WTC11 (cell line): ENCODE measurements at places on chromosomes 1 and 21.

GRCh38 chr1:11772458-11772857 lies 10.5 kb downstream of the C1orf167 start:
- DNase-seq: no peak

DNA sequence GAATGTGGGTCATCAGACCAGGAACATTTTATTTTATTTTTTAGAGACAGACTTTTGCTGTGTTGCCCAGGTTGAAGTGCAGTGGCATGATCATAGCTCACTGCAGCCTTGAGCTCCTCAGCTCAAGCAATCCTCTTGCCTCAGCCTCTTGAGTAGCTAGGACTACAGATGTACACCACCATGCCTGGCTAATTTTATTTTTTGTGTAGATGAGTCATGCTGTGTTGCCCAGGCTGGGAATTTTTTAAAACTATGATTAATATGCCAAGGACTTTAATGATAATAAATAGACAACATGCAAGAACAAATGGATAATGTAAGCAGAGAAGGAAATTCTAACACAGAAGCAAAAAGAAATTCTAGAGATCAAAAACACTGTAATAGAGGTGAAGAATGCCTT lies 142.4 kb downstream of the AK5 start:
- DNase-seq: no peak

GRCh38 chr1:177366091-177366490 lies 195.3 kb downstream of the BRINP2 start:
- DNase-seq: no peak

DNA sequence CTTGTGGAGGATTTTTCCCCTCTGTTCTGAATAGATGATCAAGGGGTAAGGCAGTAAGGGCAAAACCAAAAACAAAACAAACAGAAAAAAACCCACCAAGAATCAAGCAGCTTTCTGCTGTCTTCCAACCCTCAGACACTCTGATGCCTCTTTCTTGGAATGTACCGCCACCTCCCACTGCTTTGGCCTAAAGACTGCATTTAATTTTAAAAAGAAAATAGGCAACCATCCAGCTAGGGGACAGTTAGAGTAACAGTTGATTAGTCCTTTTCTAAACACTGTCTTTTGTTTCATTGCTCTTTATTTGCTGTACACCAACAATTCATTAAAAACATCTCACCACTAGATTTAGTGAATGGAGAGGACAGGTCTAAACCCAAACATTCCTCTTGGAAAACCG lies 21.5 kb downstream of the WLS start:
- DNase-seq: no peak

GRCh38 chr1:147245586-147246021 lies 3.1 kb downstream of the CHD1L start:
- no peak for DNase-seq

- DNase-seq: no peak
Observed at GRCh38 chr1:237429252-237429651, 387.3 kb downstream of the RYR2 start.

- no peak for DNase-seq
Observed at GRCh38 chr1:218878369-218878768, 295.3 kb upstream of the LYPLAL1 start.

GRCh38 chr1:3611170-3612019 lies at the start of gene MEGF6:
Gene MEGF6, minus strand, starts transcription at chr1:3611508. Its CDS starts 240 bp downstream, at chr1:3611268.
- DNase-seq: peak; percentile 97

DNA sequence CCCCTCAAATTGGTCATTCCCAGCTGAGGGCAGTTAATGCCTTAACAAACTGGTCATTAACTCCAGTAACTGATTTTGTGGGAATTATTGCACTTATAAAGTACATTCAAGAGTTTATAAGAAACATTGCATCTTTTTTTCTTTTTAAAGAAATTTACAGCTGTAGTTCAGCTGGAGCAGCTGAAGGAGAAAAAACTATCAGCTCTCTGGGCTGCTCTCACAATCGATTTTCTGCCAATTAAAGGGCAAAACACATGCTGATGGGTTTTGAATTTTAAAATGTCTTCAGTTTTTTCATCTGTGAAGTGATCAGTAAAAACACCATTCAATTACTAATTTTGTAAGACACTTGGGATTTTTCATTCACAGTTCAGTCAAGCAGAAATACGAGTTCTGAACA lies 74.7 kb downstream of the KIFAP3 start:
- DNase-seq: no peak

DNA sequence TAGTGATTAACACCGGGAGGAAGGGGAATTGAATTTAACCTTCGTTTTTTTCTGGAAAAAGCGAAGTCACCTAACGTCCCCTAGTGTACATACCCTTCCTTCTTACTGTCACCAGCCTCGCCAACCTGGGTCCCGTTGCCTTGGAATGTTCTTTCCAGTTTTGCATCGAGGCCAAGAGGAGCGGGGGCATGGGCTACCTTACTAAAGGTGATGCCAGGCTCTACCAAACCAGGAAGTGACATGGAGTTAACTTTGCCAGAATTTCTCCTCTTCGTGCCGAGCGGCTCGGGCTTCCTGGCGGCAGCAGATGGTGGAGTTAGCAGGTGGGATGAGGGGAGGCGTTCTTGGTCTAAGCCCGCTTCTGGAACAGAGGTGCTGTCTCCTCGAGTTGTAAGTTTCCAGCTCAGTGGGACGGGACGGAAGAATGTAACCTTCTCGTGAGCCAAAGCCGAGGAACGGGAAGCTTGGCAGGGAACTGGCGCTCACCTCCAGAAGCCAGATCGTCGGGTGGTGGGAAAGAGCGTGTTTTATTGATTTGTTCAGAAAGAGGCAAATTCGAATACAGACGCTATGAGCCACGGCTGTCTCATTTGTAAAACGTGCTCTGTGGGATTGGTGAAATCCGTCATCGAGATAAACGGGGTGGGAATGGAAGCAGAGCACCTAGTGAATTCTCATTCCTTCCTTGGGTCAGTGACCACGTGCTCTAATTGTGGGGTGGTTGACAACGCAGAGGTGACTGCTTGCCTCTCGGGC lies 486 bp downstream of the NIPAL3 start:
- DNase-seq: no peak

DNA sequence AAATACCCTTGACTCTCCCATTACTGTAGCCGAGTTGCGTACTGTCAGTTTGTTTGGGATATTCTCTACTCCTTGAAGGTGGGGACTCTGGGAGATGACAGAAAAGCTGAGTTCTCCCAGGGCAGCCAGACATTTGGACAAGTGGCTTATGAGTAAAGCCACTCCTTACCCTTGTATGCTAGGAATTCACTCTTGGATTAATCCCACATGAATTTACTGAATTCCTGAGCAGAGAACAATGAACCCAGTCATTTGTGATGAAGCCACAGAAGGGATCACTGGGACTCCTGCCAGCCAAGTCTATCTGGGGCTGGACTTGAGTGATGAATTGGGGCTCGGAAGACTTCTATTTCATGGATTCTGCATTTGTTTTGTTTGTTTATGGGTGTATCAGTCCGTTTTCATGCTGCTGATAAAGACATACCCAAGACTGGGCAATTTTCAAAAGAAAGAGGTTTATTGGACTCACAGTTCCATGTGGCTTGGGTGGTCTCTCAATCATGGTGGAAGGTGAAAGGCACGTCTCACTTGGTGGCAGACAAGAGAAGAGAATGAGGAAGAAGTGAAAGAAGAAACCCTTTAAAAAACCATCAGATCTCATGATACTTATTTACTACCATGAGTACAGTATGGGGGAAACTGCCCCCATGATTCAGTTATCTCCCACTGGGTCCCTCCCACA lies 25.1 kb downstream of the C1orf116 start:
- no peak for DNase-seq

DNA sequence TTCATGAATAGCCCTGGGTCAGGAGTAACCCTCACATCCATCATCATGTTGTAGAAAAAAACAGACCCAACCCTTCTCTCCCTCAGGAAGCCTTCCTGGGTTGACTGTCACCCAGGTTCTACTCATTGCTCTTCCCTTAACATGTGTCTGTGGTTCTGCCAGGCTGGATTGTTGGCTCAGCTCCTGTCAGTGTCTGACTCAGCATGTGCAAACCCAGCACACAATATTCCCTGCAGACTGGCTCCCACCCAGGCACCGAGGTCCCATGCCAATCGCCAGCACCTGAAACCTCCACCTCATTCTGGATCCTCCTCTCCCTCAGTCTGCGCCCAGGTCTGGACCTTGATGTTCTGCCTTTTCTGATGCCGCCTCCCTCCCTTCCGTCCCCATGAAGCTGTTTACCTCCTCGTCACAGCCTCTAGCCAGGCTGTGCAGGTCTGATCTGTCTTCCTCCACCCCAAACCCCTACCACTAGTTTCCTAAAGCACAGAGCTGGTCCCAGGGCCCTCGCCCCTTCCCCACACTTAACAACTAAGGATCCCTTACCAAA lies 4.3 kb upstream of the S100A8 start:
- no peak for DNase-seq

DNA sequence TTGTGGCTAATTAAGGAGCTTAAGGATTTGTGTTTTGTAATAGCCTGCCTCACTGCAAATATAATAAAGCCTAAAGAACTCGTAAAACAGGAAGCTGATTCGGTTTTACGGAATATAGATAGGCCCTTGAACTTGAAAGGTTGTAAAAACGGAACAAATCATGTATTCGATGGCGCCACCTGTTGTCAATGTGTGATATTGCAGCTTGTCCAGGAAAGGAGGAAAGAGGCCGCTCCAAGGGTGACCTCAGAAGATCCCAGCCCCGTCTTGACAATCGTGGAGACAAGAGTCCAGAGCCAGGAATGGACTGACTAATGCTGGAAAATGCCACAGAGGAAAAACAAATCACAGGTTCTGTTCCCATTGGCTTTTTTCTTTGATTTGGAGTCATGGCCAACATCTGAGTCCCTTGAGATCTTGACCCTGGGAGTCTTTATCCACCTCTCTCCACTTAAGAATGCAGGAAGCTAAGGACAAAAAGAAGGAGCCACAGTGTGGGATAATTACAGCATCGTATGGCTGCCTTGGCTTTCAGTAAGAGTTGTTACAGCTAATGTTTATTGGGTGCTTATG lies 7.0 kb upstream of the IGSF21 start:
- DNase-seq: peak; percentile 77

GRCh38 chr1:72062584-72062983 lies 219.8 kb downstream of the NEGR1 start:
- no peak for DNase-seq

GRCh38 chr1:64881281-64881680 lies 85.1 kb downstream of the JAK1 start:
- DNase-seq: no peak

GRCh38 chr1:156804572-156805243 lies 11.9 kb downstream of the SH2D2A start:
- DNase-seq: no peak

GRCh38 chr1:1026599-1027413 lies 6.9 kb downstream of the AGRN start:
- no peak for DNase-seq

GRCh38 chr1:26575348-26575747 lies 45.8 kb downstream of the RPS6KA1 start:
- DNase-seq: no peak

GRCh38 chr1:29473161-29473855 lies 237.0 kb downstream of the PTPRU start:
- no peak for DNase-seq

DNA sequence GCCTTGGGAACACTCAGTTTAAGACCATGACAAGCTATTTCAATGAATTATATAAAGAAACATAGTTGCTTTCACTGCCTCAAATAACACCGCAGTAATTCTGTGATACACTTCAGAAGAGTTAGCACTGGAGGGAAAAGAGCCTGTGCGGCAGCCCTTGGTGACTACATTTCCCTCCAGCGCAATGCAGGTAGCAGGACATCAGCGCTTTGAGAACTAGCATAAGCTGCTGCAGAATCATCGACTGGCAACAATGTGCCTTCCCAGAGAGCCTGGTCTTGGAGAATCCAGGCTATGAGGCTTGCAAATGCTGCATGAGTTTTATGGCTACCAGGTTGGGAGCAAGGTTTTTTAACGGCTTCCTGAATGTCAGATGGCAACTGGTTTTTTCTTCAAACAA lies 7.5 kb downstream of the NRIP1 start:
- DNase-seq: peak; percentile 14

DNA sequence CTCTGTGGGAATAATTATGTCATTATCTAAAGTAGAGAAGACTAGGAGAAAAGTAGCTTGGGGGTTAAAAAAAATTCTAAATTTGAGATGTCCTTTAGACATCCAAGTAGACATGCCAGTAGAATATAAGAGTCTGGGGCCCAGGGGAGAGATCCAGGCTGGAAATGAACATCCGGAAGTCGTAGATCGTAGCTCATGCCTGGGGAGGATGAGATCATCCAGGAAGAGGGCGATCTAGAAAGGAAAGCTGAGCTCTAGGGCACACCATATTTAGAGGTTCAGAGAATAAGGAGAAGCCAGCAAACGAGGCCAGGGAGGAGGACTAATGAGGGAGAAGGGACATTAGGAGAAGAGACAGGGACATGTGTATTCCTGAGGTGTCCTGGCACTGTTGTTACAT lies 12.2 kb downstream of the NGF start:
- no peak for DNase-seq

DNA sequence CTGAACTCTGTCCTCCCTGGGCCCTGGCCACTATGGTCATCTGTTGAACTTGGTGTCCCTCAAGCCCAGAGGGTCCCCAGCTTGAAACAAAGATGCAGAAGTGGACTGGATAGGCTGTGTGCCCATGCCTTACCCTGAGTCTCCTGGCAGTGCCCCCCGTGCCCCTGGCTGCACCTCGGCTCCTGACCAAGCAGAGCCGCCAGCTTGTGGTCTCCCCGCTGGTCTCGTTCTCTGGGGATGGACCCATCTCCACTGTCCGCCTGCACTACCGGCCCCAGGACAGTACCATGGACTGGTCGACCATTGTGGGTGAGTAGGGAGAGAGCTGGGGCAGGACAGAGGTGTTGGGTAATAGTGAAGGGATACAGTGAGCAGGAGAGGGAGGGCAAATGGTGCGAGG lies 10.7 kb downstream of the TIE1 start:
- no peak for DNase-seq

- DNase-seq: no peak
Observed at GRCh38 chr1:170696591-170697290, 32.8 kb downstream of the PRRX1 start.

- DNase-seq: no peak
Observed at GRCh38 chr1:167611983-167612382, 18.0 kb upstream of the RCSD1 start.

DNA sequence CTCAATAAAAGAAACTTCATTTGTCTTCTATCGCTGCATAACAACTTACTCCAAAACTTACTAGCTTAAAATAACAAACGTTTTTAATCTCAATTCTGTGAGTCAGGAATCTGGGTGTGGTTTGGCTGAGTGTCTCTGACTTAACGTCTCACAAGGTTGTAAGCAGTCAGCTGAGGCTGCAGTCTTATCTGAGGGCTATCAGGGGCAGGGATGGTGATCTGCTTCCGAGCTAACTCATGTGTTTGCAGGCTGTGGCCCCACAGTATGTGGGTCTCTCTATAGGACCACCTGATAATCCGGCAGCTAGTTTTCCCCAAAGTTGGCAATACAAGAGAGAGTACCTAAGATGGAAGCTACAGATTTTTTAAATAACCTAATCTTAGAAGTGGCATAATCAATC lies 234.2 kb upstream of the FGGY start:
- no peak for DNase-seq

GRCh38 chr21:35208810-35209517 lies 159.9 kb upstream of the RUNX1 start:
- DNase-seq: no peak

DNA sequence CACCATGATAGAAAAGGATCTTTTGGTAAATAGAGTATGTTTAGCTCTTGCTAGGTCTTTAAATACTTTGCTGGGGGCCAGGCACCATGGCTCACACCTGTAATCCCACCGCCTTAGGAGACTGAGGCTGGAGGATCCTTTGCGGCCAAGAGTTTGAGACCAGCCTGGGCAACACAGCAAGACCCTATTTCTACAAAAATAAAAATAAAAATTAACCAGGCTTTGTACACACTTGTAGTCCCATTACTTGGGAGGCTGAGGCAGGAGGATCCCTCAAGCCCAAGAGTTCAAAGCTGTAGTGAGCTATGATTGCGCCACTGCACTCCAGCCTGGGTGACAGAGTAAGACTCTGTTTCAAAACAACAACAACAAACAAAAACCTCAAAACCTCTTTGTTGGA lies 1.1 kb upstream of the KCNE2 start:
- DNase-seq: no peak
